ENCODE measurements at places on chromosomes 5 and 9.

DNA sequence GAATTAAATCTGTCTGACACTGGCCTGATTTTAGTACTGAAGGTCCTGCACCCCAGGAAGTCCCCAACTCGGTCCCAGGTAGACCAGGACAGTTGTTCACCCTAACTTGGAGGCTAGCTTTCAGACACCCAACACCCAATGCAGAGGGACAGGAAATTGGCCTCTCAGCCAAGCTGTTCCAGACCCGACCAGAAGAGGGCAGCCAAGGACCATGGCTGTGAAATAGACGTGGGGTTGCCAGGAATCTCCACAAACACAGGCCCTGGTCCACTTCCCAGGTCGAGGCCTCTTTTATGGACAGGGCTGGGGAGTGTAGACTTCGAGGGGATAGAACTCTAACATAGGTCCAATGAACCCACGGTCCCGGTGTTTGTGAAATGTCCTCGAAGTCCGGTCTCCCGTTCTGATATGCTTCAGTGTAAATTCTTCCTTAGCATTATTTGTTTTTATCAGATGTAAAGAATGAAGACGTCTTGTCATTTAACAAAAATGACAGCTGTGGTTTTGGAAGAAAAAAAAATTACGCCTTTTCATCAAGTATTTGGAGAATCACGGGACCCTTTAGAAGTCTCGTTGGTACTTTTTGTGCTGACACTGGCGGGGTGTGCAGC is 260.3 kb upstream of the ADAMTS16 start:
- peak; percentile 71 for DNase-seq

- peak; percentile 22 for DNase-seq
Measured at GRCh38 chr5:37112383-37112991, 136.7 kb downstream of the CPLANE1 start.

- DNase-seq: no peak
Measured at GRCh38 chr9:89731262-89732182, 126.7 kb downstream of the GADD45G start.

- peak; percentile 84 for DNase-seq
Measured at GRCh38 chr5:150846654-150847333, 473 bp downstream of the IRGM start.

GRCh38 chr9:92064711-92065110 is 50.5 kb downstream of the SPTLC1 start:
- DNase-seq: no peak

DNA sequence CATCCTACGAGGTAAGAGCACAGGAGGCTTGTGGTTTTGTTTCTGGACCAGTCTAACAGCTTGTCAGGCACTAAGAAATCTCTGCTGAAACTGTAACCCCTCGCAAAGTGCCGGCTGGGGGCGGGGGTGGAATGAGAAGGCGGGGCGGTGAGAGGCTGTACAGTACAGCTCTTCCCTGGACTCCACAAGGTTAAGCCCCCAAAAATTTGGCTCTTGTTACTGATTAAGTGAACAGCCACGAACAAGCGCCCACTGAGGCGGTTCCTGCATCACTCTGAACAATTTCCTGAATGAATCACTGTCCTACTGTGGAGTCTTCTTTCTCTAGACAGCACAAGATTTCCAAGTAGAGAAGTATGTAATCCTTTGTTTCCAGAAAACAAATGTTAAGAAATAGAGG is 6.8 kb downstream of the FBP2 start:
- no peak for DNase-seq

DNA sequence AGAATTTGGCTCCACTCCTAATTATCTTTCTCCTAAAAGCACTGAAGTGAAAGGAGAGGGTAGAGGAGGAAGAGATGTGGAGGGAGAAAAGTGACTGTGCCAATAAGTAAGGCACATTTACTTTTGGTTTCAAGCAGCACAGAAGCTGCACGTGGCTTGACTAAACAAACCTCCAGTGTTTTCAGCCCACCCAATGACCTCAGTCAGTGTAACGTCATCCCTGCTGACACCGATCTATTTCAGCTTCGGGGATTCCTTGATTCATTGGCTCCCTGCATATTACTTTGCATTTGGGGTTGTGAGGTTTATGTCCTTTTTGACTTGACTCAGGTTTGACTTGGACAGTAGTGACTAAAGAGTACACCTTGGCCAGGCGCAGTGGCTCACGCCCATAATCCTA is 35.6 kb upstream of the NIM1K start:
- no peak for DNase-seq

DNA sequence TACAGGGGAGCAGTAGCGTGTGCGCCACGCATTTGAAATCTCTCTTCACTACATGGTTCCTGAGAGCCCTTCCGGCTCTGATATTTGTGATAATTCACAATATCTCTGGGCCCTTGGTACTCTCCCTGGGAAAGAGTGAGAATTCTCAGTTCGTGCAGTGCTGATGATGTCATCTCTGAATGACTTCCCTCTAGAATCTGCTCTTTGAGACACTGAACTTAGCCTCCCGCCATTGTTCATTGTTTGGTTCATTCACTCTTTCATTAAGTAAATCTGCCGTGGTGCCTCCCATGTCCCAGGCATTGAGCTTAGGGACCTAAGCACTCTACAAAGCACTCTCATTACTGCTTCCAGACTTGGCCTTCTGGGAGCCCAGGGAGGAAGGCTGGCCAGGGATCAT is 94.0 kb downstream of the PPARGC1B start:
- no peak for DNase-seq

DNA sequence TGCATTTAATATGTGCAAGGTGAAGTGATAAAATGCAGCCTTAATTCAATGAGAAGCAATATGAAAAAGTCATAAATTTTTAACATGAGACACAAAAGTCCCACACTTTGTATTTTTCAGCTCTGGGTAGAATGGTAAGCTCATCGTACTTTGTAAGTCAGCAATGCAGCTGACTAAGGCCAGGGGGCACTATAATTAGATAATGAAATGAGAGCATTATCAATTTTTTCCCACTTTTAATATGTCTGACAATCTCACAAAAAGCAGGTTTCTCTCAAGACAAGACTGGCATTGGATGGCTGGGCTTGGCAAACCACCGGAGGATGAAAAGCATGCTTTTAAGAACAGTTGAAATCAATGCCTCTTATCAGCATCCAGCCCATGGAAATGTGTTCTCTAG is 162.8 kb downstream of the FAM174A start:
- no peak for DNase-seq

- DNase-seq: no peak
Measured at GRCh38 chr5:180644129-180644824, 5.1 kb downstream of the FLT4 start.

DNA sequence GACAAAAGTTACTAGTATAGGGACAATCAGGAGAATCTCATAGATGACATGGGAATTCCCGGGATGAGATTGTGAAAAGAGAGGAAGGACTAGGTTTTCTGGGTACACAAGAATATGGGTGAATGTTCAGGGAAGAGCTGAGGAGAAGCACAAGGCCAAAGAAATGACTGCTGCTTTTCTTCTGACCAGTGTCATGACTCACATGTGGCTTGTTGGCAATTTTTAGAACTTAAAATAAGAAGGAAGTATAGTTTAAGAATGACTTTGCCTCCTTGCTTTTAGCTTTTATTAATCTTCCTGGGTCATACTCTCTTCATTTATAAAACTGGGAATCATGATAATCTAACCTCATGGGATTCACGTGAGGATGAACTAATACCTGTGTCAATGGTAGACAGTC is 652.4 kb upstream of the MEF2C start:
- DNase-seq: no peak
